ENCODE measurements at places on chromosomes 11 and 22. TPM values are rescaled to one million over a fixed set of nuclear protein-coding genes. Genes with fewer than 3 reads are reported as not detected.

DNA sequence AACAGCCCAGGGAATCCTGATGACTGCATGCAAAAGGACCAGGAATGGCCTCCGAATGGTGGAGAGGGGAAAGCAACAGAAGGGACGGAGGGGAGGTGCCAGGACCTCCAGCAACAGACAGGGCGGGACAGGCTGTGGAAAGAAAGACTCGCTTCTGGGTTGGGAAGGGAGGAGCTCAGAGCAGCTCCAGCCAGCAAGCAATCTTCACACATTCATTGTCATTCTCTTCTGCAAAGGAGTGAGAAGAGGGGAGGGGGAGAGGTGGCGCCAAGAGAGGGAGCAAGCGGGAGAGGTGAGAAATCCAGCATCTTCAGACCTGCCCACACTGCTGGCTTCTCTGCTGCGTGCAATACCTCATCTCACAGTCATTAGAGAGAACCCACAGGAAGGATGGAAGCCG is 509.0 kb downstream of the BUD13 start:
- peak; percentile 69 for ATAC-seq

DNA sequence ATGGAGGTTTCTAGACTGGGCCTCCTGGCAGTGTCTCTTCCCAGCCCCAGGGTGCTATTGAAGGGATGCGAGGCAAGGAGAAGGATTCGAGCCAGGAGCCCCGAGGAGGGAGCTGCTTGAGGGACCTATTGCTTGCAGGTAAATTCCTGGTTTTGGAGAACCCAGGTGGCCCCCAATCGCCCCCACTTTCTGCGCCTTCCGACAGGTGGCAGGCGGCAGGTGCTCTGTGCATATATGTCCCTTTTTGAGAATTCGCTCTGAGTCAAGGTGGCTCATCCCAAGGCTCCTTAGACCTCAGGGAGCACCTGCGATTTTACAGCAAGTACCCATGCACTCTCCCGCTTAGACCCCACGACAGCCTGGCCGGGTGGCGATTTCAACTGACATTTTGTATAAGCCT is 40.3 kb upstream of the SHISAL1 start:
- no peak for ATAC-seq

DNA sequence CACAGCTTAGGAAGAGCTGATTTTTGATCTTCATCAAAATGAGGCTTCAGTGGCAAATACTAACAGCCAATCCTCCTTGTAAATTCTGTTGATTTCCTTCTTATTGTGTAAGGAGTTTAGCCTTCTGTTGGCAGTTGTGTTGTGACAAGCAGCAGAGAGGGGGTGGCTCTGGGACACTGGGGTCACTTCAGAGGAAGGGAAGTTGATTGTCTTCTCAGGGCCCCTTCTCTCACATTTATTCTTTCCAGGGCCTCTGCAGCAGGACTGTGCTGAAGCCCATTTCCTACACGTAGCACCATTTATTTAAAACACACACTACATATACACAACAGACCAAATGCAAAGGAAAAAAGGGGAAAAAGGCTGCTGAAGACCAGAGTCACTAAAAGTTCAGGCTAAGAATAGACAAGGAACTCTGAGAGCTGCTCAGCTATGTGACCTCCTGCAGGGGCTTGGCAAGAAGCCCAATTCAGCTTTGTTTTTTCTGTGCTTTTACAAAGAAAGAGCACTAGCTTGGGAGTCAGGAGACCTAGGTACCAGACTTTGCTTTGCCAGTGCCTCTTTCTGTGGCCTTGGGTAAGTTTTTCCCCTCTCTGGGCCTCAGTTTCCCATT is 28.3 kb upstream of the UPB1 start:
- no peak for ATAC-seq

GRCh38 chr11:12995188-12995587 is 13.9 kb upstream of the RASSF10 start:
- no peak for ATAC-seq

GRCh38 chr11:32426819-32427615 is 8.3 kb downstream of the WT1 start:
- peak; percentile 96 for ATAC-seq

PRR33 gene
- 0.14 TPM for total RNA-seq

GRCh38 chr11:23866641-23867040 is 630.2 kb upstream of the LUZP2 start:
- ATAC-seq: no peak

ALG12 gene
- total RNA-seq: 6.8 TPM

DNA sequence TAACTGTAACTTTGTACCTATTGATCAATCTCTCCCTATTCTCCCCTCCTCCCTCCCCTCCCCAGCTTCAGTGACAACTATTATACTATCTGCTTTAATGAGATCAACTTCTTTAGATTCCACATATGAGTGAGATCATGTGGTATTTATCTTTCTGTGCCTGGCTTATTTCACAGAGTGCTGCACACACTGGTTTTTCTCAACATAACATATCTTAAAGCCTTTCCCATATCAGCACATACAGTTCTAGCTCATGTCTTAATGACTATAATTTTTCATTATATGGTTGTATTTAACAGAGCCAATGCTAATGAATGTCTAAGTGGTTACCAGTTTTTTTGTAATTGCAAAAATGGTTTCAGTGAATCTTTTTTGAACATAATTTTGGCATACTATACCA is 340.3 kb upstream of the DDI1 start:
- ATAC-seq: no peak

- no peak for ATAC-seq
Observed at GRCh38 chr11:46270684-46271083, 6.8 kb upstream of the CREB3L1 start.

- ATAC-seq: no peak
Observed at GRCh38 chr11:34748036-34748435, 127.1 kb downstream of the EHF start.

Measured in motor neuron (in vitro differentiated cells).